HL-60 (cell line): ENCODE measurements at places on chromosomes 3 and 15.

- no peak for DNase-seq
Observed at GRCh38 chr3:194973366-194974000, 287.8 kb downstream of the FAM43A start.

DNA sequence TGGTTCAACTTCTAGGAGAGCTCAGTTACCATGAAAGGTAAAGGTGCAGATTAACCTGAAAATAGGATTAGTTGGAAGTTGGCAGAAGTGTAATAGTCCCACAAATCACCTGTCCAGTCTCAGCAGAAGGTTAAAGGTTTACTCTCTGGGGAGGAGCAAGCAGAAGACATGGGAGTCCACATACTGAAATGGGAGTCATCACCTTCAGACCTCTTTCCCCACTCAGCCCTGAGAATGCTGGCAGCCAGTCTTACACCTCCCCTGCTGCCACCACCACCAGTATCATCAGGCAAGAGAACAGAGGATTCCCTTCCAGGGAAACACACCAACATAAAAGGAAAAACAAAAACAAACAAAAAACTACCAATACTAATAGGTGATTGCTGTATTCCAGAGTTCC is 13.8 kb upstream of the PLA2G4D start:
- no peak for DNase-seq

DNA sequence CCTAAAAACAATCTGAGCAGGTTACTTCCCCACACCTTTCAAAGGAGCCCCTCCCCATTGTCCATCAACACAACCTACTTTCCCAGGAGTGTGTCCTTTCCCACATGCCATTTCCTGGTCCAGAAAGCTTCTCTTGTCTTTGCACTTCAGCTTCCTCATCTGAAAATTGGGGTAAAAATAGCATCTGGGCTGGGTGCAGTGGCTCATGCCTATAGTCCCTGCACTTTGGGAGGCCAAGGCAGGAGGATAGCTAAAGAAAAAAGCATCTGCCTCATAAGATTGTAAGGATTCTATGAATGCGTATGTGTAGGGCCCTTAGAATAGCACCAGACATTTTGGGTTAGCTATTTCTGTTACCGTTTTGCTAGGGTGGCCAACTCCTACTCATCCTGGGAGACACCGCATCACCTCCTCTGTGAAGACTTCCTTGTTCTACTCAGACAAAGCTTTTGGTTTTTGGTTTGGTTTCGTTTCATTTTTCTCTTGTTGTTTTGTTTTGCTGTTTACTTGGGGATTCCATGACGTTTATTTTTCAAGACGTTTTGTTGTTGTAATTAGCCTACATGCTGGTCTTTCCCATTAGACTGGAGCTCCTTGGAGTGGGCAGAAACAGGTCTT is 224.4 kb upstream of the TLE3 start:
- DNase-seq: no peak

DNA sequence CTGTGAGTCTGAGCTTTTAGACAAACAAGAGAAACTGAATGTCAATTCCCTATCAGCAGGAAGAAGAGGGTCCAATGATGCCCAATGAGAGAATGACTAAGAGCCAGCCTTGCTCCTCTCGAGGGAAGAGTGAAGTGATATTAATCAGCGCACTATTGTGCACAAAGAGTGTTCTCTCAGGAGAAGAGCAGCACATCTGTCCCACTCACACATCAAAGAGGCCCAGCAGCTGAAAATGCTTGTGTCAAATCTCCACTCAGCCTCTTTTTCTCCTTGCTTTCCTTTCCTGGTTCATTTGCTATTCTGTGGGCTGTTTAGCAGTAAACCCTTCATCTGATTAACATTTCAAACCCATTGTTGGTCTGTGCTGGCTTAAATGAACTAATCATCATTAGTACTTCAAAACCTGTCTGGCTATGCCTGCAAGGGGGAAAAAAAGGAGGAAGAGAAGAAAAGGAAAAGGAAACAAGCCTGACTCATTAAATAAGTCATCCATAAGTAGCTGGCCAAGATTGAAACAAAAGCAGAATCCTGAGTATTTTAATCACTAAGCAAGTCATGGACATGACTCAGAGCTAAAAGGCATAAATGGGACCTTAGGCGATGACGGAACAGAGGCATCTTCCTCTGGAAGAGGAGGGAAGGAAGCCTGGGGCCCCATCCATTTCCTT is 912.7 kb downstream of the TUSC7 start:
- no peak for DNase-seq

GRCh38 chr3:122092460-122093165 is 37.5 kb downstream of the CD86 start:
- DNase-seq: peak; percentile 24

DNA sequence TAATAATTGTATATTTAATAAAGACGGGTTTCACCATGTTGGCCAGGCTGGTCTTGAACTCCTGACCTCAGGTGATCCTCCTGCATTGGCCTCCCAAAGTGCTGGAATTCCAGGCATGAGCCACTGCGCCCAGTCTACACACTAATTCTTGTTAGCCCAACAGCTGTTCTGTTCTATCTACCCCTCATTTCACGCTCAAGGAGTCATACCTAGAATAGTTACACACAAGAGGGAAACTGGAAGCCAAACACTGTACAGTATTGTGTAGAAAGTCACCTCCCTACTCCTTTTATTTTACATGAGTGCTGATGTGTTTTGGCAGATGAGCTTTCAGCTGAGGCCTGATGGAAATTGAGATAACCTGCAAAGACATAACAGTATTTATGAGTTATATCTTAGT is 13.4 kb upstream of the CTDSPL2 start:
- no peak for DNase-seq

DNA sequence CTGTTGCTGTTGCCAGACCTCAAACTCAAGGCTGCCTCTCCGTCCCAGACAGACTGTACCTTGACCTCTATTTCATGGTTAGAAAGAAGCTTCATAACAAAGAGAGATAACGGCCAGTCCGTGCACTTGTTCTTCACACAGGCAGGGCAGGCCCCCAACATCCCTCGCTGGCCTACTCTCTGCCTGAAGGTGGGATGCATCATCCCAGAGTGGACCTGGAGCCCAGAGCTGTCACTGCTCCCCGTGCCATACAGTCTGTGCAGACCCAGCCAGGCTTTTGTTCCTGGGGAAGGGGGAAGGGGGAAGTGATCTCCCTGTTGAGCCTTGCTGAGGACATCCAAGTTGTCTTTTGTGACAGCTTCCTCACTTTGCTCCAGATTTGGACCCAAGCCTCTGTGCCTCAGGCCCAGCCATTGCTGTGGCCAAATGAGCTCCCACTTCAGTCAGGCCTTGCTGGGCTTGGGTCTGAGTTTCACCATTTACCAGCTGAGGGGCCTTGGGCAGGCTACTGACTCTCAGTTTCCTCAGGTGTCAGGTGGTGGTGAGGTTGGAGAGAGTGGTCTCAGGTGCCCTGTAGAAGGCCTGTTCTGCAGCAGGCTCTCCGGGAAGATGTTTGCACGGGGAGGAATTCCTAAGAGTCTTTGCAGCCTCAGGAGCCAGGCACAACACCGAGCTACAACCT is 141.6 kb downstream of the DNAJB8 start:
- no peak for DNase-seq

DNA sequence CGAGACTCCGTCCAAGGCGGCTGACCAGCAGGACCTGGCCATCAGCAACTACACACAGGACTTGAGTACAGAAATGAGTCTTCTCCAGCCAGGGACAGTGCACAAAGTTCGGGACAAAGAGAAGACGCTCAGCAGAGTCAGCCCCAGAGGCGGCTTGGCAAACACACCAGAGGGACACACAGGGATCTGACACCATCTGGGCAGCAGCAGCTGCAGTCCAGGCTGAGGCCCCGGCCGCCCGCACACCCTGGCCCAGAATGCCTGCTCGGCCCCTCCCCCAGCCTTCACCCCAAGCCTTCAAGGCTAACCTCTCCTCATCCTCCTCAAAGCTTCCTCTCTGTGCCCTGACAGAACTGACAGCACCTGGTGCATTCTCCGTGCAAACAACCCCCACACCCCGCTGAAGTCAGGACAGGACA is 61.1 kb downstream of the XXYLT1 start:
- DNase-seq: no peak

GRCh38 chr15:59953392-59953883 is 50.7 kb upstream of the FOXB1 start:
- no peak for DNase-seq

- no peak for DNase-seq
Observed at GRCh38 chr15:99310745-99311144, 59.5 kb downstream of the LRRC28 start.

- DNase-seq: no peak
Observed at GRCh38 chr15:85444122-85444745, 63.8 kb downstream of the AKAP13 start.

DNA sequence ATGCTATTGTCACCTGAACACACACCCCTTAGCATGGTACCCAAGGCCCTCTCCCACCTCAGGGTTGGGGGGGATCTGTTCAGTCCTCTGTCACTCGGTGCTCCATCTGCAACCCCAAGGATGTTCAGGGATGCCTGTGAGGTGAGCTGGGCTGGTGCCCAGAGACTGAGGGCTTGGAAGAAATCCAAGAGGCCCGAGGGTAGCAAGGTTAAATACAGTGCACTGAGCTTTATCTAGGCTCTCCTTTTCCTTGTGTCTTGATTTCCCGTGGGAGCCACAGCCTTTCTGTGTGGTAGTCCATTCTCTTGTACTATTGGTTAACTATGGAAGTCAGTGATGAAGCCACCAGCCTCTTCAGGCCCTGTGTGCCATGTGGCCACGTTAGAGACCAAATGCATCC is 18.7 kb upstream of the WNT5A start:
- DNase-seq: no peak

DNA sequence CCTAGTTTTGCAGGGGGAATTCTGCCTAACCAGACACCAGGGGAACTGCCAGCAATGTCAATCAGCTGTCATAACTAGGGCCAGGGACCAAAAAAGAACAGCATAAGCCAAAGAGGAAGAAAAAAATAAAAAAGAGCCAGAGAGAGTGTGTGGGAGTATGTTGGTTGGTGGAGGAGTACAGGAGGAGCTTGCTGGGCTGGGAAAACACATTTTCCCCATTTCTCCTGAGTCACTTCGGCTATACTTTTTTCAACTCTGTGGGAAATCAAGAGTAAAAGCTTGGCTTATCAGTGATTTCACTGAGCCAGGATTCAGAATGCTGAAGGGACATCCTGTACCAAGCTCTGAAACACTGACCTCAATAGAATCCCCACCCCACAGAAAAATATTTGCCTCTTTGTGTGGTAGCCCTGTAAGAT is 144.7 kb upstream of the DPH6 start:
- DNase-seq: no peak

DNA sequence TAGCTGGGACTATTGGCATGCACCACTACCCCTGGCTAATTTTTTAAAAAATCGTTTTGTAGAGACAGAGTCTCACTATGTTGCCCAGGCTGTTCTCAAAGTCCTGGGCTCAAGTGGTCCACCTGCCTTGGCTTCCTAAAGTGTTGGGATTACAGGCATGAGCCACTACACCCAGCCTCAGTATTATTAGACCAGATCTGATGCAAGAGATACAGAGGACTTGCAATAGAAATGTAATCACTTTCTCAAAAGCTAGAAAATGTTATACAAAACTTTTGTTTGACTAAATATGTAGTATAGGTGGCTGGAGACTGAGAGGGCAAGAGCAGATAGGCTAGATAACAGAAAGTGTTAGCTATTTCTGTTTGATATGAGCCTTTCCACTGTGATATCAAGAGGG is 531.9 kb downstream of the SOX2 start:
- no peak for DNase-seq

GRCh38 chr3:149000206-149000745 is 8.9 kb downstream of the GYG1 start:
- peak; percentile 60 for DNase-seq

GRCh38 chr3:27281671-27282150 is 87.5 kb downstream of the NEK10 start:
- DNase-seq: no peak

GRCh38 chr3:50078622-50079021 is 10.1 kb upstream of the RBM5 start:
- DNase-seq: no peak

DNA sequence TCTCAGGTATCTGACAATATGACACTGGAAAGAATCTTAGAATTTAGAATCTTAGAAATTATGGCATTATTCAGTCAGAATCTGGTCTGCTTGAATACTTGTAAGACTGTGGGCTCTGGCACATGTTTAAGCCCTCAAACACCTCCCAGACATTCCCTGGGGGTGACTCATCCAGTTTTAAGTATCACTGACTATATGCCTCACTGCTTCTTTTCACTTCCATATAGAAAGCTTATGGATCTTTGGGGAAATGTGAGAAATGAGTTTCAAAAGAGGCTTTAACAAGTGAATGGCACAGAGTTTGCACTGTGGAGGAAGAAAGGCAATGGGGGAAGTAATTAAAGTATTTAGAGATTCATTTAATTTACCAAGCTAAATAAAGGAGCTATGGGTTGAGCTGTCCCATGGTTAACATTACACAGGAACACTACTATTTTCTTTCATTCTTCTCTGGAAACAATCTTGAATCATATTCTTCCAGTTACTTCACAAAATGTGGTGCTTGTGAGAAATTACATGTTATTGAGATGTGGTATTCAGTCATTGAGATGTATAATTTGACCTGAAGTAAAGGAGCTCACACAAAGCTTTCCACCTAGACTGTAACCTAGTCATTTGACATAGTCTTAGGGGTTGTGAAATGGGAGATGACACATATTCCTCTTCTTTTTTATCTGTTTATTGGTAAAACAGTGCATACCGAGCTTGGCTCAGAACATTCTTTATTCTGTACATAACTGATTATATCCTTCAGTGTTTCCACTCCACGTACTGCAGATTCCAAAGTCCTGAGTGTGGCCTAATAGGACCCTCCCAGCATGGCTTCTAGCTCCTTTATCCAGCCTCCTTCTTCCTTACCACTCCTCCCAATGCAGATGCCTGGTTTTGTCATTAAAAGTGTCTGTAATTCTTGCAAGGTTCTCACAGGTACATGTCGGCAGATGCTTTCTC is 544.6 kb upstream of the NECTIN3 start:
- no peak for DNase-seq

GRCh38 chr3:71217640-71218222 is 365.8 kb downstream of the FOXP1 start:
- no peak for DNase-seq

DNA sequence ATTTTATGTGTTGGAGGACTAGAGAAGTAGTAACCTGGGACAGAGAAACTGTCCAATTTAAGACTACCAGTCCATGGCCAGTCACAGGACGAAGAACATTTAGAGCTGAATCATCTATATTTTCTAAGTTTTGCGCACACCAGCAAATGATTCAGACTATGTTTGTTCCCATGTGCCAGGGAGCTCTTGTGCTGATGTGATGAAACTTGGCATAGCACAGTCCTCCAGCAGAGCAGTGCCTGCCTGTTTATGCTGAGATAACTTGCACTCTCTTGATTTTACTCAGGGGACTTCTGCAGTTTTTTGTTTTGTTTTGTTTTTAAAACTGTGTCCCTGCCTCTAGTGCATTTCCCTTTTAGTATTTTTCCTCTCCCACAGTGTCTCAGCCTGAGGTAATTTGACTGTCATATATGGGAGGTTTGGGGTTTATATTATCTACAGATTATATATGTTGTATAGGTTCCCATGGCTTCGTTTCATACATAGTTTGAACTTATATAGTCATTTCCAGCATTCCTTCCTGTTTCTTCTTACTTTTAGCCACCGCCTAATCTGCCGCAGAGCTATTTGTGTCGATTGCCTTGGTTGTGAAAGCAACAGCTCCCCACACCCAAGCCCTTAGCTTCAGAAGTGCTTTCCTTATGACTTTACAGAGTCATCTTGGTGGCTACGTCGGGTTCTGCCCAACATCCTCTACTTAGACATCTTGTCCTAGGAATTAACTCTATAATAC is 45.5 kb downstream of the PPM1L start:
- DNase-seq: peak; percentile 71

- no peak for DNase-seq
Observed at GRCh38 chr3:114639171-114639570, 345.3 kb downstream of the TIGIT start.

GRCh38 chr3:37130984-37131859 is 43.2 kb downstream of the LRRFIP2 start:
- DNase-seq: no peak

GRCh38 chr3:194049394-194049793 is 86.6 kb upstream of the HES1 start:
- DNase-seq: no peak
